ENCODE measurements at places on chromosomes 1 and 21.

DNA sequence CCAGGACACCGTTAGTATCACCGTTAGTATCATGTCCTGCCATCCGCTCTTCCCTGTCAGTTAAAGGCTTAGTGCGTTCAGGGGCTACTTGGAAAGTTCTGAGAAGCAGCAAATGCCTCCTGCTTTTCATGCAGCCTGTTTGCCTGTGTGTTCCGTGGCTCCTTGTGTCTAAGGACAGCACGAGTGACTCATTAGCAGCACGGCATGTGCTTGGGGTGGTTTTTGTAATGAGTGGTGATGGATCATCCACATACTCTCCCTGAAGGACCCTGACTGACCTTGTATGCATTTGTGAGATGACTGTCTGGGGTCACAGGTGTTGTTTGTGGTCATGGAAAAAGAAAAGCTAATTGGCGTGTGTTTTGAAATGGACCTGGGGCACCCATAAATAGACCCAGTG, 221.9 kb downstream of the PBX1 start:
- DNase-seq = peak; percentile 79

- DNase-seq = peak; percentile 90
These were observed 3.3 kb upstream of the LSM10 start for GRCh38 chr1:36400825-36401601.

DNA sequence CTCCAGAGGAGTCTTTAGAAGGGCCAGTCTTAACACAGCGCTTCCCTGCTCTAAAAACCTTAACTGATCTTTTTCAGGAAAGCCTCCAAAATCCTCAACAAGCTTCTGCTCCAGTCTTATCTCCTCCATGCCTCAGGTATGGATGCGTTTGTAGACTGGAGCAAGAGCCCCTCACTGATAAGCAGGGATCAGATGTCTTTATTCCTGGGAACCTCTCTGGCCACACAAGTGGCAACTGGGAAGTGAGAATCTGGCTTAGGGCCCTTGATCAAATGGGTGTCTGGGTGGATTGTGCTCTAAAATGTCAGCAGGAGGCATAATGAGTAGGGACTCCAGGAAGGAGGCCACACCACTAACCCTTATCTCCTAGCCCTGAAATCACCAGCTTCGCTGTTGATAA, 1.4 kb downstream of the ZBTB8A start:
- DNase-seq = no peak

- no peak for DNase-seq
These were observed 5.4 kb downstream of the CNTN2 start for GRCh38 chr1:205048382-205048781.

- DNase-seq = no peak
These were observed 2.6 kb downstream of the AIDA start for GRCh38 chr1:222709700-222710153.

DNA sequence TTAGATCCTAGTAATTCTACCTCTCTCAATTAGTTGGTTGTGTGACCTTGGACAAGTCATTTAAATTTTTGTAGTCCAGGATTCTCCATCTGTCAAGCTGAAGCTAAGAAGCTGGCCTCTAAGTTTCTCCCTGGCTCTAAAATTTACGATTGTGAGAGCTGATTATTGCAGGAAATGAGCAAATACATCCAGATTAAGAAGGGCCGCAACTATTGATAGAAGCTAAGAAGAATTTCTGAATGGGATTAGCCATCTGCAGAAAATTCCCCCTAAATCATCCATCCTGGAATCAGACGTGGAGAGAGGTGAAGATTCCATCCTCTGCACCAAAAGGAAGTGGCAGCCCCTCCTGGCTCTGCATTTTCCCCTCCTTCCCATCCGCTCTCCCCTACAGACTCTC, 55.0 kb downstream of the HIVEP3 start:
- no peak for DNase-seq

GRCh38 chr1:173295995-173296394, 88.9 kb upstream of the TNFSF4 start:
- no peak for DNase-seq

- no peak for DNase-seq
These were observed 12.2 kb downstream of the KIAA0319L start for GRCh38 chr1:35544976-35545375.

- DNase-seq = no peak
These were observed 514 bp downstream of the S1PR1 start for GRCh38 chr1:101237229-101237837.

DNA sequence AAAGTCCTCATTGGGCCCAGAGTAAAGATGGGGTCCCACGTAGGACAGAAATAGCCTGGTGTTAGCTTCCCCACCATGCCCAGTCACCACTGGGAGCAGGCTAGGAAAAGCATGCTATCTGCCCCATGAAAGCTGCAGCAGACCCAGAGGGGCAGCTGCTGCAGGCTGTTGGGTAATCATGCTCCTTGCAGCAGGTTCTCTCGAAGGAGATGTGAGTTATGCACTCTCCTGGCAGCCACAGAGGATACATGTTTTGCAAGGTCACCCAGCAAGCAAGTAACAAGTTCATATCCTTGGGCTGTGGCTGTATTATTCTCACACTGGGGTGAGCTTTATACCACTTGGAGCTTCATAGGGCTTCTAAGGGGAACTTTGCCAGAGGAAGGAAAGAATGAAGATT, 9.1 kb upstream of the HEYL start:
- no peak for DNase-seq

DNA sequence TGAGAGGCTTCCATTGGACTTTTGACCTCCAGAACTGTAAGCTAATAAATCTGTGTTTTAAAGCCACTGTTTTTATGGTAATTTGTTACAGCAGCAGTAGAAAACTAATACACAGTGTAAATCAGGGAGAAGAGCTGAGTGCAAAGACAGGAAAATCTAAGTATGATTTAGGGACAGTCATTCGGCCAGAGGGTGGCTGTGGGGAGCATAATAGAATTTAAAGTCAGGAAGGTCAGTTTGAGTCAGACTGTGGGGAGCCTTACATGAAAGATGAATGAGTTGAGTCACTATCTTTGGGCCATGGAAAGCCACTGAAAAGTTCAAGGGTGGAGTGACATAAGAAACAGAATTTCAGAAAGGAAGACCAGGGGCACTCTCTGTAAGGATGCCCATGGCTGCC, 52.4 kb upstream of the SSX2IP start:
- DNase-seq = no peak

DNA sequence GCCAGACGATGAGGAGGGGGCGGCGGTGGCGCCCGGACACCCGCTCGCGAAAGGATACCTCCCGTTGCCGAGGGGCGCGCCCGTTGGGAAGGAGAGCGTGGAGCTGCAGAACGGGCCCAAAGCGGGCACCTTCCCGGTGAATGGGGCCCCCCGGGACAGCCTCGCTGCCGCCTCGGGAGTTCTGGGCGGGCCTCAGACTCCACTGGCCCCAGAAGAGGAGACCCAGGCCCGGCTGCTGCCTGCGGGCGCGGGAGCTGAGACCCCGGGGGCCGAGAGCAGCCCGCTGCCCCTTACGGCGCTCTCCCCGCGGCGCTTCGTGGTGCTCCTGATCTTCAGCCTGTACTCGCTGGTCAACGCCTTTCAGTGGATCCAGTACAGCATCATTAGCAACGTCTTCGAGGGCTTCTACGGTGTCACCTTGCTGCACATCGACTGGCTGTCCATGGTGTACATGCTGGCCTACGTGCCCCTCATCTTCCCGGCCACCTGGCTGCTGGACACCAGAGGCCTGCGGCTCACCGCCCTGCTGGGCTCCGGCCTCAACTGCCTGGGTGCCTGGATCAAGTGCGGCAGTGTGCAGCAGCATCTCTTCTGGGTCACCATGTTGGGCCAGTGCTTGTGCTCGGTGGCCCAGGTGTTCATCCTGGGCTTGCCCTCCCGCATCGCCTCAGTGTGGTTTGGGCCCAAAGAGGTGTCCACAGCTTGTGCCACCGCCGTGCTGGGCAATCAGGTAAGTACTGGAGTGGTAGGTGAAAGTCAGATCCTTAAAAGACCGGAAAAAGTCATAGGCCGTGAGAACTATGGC, 588 bp downstream of the FLVCR1 start:
- DNase-seq = no peak

DNA sequence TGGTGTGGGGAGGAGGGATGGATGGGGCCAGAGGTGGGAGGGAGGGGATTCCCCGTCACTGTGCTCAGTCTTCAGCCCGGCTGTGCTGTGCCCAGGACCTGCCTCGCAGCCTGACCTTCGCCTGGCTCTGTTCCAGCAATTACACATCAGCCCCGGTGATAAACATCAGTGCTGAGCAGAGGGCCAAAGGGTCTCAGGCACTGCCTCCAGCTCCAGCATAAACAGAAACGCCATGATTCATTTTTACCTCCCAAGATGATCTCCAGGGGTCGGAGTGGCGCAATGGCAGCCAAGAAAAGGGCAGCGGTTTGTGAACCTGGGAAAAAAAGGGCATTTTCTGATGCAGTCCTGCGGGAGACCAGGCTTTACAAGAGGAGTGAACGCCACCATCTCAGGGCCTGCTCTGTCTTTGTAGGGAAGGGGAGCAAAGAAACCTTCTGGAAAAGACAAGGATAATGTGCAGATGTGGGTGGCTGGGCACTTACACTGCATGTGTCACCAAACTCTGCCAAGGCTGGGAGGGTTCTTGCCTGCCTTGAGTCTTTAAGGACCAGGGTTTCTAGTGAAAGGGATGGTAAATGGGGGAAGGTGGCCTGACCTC, 28.1 kb downstream of the SHISA4 start:
- DNase-seq = peak; percentile 53

DNA sequence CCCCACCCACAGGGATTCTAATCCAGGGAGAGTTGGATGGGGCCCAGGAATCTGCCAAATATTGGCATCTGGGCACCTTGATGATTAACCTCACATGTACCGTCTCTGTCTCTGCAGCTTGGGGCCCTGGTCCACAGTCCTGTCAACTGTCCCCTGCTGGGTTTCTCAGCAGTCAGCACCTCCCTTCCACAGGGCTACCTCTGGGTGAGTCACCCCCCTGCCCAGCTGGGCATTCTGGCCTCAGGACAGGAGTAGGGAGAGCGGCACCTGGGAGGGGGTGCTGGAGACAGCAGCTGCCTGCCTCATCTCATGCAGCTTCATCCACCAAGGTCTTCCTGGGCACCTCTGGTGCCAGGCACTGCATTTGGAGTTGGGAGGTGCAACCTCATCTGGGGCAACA, 100.6 kb upstream of the ACTL8 start:
- DNase-seq = no peak

- DNase-seq = no peak
These were observed 50.9 kb upstream of the ETV3 start for GRCh38 chr1:157189096-157189495.

- DNase-seq = no peak
These were observed 872 bp downstream of the GPBP1L1 start for GRCh38 chr1:45685308-45686014.

DNA sequence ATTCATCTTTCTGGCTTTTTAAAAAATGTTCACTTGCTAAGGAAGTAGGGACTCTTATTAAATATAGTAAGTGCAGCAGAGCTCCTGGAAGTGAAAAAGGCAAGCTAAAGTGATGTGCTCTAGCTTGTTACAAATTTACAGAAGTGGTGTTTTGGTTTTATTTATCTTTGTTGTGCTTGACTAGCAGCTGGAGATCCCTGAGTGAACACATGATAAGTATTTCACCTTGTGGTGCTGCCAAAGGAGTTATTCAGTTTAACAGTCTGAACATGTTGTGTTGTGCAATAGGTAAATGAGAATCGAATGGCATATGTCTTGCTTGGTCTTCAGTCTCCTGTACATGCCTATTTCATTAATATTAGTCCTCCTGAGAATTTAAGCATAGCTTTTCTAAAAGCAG, 315.7 kb downstream of the TPR start:
- DNase-seq = peak; percentile 44

DNA sequence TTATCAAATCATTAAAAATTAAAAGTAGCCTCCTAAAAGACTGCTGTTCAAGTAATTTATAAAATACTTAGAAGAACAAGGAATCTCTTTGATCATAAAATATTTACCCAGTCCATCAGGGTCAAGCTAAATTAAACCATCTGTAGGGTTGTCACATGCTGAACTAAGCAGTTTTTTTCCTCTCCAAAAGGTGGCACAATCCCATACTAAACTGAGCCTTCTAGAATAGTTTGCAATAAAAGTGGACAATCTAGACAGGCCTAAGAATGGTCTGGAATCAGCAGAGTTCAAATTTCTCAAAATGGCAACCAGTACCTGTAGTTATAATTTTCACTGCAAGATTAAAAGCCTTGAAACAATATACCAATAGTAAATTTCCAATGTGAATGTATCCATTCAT, 194.8 kb downstream of the EIF4G3 start:
- peak; percentile 13 for DNase-seq

GRCh38 chr1:147534386-147534785, 6.9 kb upstream of the BCL9 start:
- DNase-seq = no peak

GRCh38 chr21:32423320-32424190, 11.0 kb downstream of the EVA1C start:
- peak; percentile 77 for DNase-seq

DNA sequence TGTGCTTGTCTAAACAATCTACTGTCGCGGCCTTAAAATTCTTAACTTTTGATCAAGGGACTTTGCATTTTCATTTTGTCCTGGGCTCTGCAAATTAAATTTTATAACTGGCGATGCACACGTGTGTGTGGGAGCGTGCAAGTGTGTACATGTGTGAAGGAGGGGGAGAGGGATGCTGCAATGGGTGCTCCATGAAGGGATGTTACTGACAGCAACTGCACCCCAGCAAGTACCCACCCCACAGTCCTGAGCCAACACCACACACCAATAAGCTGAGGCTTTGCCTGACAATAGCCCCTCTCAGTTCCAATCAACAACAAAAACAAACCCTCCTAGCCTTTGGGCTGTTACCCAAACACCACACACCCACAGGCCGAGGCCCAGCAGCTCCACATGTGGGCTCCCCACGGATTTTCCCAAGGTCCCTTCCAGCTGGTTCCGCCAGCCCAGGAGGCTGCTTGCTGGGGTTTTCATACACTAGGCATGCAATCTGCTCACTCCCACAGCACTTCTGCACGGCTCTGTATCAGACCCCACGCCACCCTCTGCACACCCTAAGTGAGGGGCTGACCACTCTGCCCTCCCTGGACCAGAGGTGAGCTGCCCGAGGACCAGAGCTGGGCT, 32.8 kb upstream of the IFFO2 start:
- no peak for DNase-seq

GRCh38 chr1:24735509-24736375, 9.5 kb upstream of the CLIC4 start:
- DNase-seq = no peak

GRCh38 chr21:25960402-25960801, 210.2 kb downstream of the APP start:
- no peak for DNase-seq

DNA sequence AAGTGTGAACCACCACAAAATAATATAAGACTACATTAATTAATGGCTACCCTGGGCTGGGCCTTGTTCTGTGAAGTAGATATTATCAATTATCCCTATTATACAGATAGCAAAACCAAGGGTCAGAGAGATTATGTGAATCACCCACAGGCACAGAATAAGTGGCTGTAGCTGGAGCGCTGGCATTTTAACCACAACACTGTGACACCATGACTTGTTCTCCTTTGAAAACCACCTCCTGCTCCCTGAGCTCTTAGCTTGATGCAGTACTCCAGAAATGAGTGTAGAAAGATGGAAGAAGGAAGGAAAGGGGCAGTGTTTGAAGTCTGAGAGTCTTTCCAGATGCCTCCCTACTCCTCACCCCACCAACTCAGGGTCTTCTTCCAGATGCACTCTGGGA, 29.5 kb upstream of the JUN start:
- DNase-seq = no peak

- no peak for DNase-seq
These were observed 44.8 kb downstream of the CHD1L start for GRCh38 chr1:147287133-147287865.

All from GM04504 (cell line).